Astrocyte of the spinal cord (primary cell): ENCODE measurements at places on chromosomes 6 and 20.

DNA sequence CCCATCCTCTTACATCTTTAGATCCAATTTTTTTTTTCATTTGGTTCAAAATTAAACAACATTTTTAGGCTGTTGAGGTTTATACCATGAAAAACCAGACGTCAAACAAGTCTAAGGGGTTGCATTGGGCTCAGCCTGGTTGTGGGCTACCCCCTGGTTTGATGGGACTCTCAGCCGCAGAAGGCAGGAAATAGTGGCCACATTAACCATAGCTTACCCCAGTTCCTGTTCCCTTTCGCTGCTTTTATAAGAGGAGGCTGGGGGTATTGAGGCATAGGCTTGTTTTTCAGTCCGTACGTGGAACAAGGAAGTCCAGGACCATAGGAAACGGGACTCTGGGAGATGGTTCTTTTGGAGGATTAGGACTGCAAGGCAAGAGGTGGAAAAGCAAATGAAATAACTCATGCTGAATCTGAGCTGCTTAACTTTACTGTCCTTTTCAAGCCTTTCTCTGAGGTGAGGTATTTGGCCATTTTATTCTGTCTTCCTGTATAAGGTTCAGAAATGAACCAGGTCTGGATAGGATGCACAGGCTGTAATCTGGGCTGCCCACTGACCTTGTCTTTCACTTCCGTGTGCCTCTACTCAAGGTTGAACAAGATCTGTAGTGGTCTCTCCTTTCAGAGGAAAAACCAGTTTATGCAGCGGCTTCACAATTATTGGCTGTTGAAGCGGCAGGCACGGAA lies 7.7 kb downstream of the BRPF3 start:
- DNase-seq: no peak

DNA sequence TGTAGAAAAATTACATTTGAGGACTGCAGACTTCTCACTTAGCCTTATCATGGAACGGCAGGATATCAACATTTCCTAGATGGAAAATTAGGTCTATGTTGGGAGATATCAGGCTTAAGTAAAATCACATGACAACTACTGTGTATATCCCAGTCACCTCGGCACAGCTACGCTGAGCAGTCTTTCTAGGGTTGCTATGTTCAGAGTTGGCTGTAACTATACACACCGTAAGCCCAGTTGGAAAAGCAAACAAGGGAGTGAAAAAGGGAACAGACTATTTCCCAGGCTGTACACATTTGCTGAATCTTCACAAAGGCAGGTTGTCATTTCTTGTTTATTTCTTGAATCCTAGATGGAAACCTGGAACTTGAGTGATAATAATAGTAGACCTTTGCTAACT lies 80.7 kb upstream of the PTPRK start:
- peak; percentile 69 for DNase-seq

DNA sequence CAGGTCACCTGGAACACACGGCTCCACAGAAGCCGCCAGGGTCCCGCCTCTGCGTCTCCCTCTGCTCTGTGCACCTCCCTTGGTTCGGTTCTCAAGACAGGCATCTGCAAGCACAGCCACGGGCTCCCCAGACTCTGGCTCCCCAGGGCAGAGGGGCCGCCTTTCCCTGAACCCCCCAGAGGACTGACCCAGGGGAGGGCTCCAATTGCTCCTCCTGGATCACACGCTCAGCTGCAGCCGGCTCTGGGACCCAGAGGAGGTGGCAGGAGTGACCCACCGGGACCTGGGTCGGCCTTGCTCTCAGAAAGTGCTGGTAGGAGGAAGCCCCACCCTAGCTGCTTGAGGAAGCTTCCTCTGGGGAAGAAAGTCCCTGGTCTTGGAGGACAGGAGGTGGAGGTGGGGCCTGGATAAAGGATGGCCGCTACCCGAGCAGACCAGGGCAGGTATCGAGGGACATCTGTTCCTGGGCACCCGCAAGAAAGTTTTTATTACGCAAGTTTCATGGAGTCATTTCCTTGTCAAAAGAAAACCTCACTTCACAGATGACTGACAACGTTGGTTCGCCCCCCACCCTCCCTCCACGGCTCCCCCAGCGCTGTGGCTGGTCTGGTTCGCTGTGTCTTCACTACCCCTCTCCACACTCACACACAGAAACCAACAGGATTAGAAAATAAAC lies 103.9 kb upstream of the AFDN start:
- no peak for DNase-seq

GRCh38 chr6:161044335-161044734 lies 52.8 kb downstream of the MAP3K4 start:
- no peak for DNase-seq

DNA sequence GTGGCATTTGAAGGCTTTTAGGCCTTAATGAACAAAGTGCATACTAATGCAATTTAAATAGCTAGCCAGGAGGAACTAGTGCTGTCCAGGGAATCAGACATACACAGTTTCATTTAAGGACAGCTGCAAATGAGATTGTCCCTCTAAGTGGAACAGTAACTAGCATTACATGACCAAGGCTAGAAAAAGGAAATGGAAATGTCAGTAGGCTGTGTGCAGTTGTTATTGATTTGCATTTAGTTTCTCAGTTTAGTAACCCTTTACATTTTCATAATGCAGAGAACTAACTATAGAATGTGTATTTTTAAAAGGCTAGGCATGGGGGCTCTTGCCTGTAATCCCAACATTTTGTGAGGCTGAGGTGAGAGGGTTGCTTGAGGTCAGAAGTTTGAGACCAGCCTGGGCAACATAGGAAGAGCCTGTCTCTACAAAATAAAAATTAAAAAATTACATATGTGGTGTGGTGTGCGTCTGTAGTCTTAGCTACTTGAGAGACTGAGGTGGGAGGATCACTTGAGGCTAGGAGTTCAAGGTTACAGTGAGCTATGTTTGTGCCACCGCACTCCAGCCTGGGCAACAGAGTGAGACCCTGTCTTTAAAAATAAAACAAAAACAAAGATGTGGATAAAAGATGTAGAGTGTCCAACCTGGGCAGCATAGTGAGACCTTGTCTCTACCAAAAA lies 468.0 kb downstream of the UTRN start:
- DNase-seq: no peak

DNA sequence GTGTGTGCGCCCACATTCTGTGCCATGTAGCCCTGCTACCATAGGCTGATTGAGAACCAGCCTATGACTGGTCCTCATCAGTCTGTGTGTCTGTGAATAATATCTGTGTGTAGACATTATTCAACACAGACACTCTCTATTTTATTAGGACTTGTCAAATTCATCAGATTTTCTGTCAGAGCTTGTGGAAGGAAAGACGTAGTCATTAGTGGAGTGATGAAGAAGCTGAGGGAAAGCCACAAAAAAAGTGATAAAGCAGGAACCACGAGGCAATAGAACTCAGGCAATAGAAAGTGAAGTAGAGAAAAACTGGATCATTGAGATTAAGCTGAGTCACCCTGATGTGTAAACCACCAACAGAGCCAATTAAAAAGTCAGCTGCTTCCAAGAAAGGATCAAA lies 122.2 kb upstream of the MARCKS start:
- peak; percentile 22 for DNase-seq

- no peak for DNase-seq
Observed at GRCh38 chr20:47499053-47499452, 2.6 kb upstream of the NCOA3 start.

DNA sequence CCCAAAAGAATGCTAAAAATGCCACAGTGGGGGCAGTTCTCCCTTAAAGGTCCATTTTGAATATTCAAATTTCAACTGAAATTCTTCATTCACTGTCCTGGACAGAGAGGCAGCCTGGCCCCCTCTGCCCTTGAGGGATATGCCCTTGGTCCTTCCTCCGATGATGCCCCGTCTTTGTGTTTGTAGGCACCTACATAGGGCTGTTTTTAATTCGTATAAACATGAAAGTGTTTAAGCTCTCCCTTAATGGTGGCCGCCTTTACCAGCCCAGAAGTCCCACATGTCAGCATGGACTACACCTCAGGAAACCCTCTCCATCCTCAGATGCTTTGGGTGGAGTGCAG lies 70.2 kb downstream of the SSR1 start:
- no peak for DNase-seq

GRCh38 chr6:12693122-12693521 lies 23.4 kb upstream of the PHACTR1 start:
- no peak for DNase-seq

DNA sequence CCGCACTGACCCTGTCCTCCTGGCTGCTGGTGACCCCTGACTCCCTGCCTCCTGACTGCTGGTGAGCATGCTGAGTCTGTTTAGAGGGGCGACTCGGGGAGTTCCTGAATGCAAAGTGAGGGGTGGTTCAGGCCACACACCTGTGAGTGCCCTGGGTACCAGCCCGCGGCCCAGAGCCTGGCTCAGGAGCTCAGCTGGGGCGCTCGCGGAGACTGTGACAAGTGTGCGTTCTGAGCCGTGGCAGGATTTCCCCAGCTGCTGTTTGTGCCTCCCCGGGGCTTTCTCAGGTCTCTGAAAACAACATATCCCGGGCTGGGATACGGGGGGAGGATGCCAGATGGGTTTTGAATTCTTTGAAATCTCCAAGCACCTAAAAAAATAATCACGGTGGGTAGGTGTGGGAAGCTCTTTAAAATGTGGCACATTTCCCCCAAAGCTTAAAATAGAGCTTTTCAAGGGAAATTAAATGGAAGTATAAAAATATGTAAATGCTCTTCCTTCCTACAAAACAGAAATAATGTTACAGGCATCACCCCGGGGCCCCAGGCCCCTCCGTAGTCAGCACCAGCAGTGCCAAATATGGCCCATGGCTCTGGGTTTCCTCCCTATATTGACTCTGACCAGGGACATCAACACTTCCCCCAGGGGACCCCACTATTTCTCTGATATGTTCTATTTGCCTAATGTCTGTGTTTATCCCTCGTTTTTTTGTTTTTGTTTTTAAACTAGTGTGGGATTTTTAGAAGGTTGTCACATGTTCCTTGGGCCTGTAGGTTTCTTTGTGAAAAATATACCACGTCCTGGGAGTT lies 49.9 kb upstream of the TAGAP start:
- DNase-seq: no peak

DNA sequence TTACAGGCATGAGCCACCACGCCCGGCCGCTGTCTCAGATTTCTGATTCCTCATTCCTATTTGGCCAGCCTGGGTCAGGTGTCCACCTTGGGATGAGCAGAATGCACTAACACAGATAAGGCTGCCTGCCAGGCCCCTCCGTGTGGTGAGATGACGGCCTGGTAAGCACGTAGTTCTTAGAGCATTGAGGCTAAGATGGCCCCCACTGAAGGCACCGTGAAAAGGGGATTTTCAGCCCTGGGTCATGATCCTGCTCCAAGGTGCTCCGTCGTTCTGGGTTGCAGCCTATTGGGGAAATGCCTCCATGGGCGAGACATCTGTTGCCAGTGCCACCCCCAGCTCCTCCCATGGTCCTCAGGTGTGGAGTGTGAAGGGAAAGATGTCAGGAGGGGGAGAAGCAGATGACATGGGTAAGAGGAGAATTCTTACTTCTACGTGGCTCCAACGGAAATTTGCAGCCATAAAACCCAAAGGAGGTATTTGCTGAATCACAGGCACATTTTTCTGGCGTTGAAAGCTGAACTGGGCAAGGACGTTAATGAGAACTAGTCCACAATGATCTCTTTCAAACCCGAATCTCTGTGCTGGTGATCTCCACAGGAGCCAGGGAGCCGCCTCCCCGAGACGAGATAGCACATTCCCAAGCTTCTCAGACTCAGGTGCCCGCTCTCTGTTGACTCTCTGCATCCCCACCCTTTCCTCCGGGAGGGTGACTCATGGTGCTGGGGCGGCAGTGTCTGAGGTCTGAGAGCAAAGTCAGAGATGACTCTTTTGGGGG lies 34.0 kb upstream of the BMP6 start:
- peak; percentile 61 for DNase-seq

GRCh38 chr20:59165891-59166709 lies 2.5 kb downstream of the ZNF831 start:
- DNase-seq: no peak

GRCh38 chr20:33622705-33623365 lies 39.3 kb upstream of the C20orf144 start:
- DNase-seq: no peak

DNA sequence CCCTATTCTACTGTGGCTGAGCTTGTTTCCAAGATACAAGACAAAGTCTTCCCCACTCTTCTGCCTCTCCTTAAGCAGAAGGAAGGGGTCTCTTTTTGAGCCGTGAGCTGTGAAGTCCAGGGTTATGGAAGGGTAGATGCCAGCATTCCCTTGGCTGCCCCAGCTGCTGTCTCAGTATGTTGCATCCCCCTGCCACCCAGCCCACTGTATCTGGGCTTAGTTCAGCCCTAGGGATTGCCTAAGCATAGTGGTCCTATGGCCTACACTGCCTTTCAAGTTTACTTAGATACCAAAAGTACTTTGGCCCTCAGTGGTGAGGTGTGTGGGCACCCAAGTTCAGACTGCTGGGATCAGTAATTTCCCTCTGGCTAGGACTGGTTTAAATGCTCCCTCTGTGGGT lies 421.9 kb upstream of the KHDRBS2 start:
- no peak for DNase-seq

GRCh38 chr6:8825726-8826125 lies 390.4 kb upstream of the SLC35B3 start:
- DNase-seq: no peak

GRCh38 chr6:105626295-105627158 lies 223.6 kb upstream of the PREP start:
- DNase-seq: no peak

DNA sequence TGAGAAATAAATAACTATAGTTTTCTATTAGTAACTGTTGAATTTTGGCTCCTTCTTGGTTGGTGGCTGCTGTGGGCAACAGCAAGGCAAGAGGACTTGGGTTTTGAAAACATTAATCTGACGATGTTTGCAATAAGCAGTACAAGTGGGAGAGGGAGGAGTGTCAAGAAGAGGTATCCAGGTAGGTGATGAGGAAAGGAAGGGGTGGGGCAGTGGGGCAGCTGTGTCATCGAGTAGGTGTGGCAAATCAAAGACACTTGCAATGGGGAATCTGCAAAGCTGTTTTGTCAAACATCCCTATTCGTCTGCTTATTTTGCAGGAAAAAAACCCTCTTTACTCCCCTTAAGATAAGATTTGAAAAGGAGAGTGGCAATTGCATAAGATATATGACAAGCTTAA lies 171.9 kb upstream of the MAP3K7 start:
- no peak for DNase-seq

GRCh38 chr6:35728683-35729678 lies 7.9 kb upstream of the ARMC12 start:
- no peak for DNase-seq

- DNase-seq: no peak
Observed at GRCh38 chr6:166637812-166638572, 10.9 kb upstream of the RPS6KA2 start.

DNA sequence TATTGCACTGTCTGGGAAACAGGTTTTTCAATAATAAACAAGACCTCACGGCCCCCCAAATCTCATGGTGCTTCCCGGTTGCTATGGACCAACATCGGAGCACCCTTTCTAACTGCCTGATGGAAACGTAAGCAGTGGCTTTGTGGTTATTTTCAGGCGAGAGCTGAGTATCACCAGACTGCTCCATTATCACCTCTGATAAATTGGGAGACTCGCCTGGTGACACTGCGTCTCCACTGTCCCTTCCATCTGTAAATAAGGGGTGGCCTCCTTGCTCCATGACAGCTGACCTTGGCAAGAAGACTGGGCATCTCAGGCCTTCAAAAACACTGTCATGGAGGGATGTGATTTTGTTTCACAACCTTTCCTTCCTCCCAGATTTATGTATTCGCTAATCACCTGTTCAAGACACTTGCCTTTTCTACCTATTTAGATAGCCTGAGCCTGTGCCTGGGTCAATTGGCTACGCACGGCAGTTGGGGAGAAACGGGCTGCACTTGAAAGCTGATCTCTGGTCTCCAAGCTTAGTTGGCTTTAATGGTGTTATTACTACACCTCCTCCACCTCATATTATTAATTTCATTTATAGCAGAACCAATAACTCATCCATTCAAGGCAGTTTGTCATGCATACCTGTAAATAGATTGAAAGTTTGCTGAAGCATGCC lies 17.7 kb upstream of the CDH4 start:
- no peak for DNase-seq
